ENCODE measurements at places on chromosomes 13 and 19.

GRCh38 chr13:51605698-51606097 is 21.4 kb downstream of the WDFY2 start:
- no peak for DNase-seq

- no peak for DNase-seq
Observed at GRCh38 chr19:32372726-32373517, 27.5 kb downstream of the ZNF507 start.

GRCh38 chr13:111914241-111915103 is 152.5 kb upstream of the SOX1 start:
- no peak for DNase-seq

- no peak for DNase-seq
Observed at GRCh38 chr19:15268192-15268927, 36.1 kb upstream of the EPHX3 start.

DNA sequence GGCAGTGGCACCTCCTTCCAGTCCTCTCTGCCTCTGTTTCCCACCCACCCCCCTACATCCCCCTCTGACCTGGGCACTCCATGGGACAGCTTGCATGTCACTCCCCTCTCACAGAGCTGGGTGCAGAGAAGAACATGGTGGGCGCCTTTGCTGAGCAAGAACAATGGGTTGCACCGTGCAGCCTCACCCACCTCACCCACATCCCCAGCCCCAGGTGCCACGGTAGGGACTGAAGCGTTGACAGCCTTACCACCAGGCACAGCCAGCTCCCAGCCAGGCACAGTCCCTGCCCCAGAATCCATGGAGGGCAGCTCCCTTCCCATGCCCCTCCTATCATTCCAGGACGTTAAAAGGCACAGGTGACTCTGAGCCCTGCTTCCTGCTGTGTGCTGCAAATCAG is 93.1 kb upstream of the VSTM2B start:
- no peak for DNase-seq

DNA sequence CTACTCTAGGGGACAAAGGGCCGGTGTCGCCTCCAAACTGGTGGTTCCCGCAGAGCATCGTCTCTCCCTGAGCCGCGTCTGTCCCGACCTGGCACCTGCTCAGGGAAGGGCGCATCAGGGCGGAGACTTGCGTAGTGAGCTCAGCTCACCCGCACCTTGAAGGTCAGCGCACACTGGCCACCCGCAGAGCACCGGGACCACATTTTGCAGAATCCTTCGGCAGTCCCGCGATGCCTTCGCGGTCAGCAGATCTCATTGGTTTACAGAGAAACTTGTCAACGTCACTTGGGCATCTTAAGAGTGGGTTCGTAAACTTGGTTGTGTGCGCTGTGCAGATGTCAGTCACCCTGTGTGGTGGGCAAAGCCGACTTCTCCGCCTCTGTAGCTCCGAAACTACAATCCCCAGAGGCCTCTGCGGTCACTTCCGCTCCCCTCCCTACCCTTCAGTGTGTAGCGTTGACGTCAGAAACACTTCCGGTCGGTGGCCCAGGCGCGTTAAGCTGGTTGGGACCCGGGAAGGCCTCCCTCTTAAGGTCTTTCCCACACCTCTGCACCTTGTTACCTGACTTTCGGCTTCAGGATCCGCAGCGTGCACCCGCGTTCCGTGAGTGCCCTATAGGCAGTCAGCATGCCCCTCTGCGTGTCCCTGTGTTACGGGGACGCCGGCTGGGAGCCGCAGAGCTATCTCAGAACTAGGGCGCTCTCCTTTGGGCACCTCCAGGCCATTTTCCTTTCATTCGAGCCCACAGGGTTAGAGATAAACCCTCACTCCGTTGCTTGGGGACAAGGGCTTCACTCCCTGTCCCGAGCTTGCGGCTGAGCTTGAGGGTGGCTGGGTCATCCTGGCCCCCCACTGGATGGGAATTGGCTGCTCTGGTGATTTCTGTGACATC is 36.5 kb upstream of the ZNF527 start:
- peak; percentile 79 for DNase-seq

DNA sequence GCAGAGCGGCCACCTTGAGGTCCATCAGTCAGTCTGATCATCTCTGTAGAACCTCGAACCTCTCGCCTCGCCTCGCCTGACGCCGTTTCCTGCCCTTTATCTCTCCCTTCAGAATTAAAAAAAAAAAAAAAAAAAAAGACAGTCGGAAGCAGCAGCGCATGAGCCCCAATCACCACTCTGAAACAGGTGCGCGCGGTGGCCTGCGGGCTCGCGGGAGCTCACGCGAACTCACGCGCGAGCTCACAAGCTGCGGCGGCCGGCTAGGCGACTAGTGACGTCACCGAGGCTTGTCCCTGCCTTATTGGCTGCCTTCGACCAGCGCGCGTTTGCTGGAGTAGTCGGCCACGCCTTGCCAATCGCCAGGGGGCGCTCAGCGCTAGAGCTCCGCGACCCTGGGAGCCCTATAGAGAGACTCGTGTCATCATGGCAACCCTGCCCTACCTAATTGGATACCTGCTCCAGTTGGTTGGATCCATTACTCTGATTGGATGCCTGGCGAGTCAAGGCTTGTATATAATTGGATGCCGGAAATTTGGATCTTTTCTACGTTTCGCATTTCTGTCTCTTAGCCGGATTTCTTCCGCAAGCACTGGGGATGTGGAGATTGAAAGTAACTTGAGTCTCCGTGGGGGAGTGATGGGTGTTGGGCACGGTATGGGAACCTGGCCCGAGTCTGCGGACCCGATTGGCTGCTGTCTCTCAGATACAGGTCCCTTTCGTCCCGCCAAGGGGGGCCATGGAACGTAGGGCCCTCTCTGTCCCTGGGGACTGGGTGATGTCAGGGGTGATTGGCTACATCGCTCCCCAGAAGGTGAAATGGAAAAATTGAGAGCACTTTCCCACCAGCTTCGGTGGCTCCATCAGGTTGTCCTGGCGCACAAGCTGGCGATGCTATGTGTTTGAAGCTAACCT is 31.6 kb downstream of the SYT3 start:
- DNase-seq, result peak; percentile 42

DNA sequence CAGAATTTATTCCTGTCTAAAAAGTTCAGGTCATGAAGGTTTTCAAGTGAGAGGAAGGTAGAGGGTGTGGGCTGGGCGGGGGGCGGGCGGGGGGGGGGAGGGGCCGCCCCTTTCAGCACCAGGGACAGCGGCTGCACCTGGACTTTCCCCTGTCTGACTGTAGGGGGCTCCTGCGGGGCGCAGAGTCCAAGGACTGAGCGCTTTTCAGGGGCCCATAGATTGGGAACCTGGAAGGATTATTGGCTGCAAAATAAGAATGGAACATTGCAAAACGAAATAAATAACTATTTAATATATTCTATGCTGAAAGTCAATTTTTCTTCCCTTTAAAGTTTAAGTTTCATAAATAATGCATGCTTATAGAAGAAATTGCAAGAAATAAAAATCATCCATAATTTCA is 8.9 kb upstream of the CYP4F3 start:
- no peak for DNase-seq

GRCh38 chr19:33841685-33842084 is 45.0 kb downstream of the KCTD15 start:
- DNase-seq, result no peak

DNA sequence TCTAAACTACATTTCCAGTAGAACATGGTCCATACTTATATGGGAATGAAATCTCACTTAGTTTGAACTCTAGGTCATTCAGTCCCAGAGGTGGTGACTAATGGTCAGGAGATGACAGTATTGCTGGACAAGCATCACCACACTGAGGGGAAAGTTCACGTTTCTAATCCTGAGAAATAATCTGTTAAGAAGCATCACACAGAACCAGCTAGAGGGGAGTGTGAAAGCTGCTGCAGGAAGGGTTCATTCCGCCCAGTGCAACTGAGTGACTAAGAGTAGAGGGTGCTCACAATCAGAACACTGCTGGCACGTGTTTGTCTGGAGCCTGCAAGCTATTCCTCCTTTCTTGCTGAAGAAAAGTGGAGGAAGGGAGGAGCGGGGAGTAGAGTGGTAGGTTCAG is 2.7 kb downstream of the COL4A1 start:
- no peak for DNase-seq

GRCh38 chr19:48656840-48657474 is 11.0 kb upstream of the CA11 start:
- no peak for DNase-seq

DNA sequence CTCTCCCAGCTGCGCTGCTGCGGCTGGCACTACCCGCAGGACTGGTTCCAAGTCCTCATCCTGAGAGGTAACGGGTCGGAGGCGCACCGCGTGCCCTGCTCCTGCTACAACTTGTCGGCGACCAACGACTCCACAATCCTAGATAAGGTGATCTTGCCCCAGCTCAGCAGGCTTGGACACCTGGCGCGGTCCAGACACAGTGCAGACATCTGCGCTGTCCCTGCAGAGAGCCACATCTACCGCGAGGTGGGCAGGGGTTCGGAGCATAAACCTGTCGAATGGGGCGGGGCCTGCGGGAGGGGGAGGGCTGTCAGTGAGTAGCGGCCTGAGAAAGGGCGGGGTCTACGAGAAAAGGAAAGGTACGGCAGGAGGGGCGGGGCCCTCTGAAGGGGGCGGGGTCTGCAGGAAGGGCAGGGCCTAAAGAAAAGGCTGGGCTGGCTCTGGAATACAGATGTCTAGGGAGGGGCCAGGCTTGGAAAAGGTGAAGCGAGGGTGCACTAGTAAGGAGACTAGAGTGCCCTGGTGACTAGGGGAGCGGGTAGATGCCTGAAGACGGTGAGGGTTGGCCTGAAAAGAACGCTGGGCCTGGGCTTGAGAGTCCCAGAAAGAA is 3.6 kb downstream of the CD37 start:
- no peak for DNase-seq

DNA sequence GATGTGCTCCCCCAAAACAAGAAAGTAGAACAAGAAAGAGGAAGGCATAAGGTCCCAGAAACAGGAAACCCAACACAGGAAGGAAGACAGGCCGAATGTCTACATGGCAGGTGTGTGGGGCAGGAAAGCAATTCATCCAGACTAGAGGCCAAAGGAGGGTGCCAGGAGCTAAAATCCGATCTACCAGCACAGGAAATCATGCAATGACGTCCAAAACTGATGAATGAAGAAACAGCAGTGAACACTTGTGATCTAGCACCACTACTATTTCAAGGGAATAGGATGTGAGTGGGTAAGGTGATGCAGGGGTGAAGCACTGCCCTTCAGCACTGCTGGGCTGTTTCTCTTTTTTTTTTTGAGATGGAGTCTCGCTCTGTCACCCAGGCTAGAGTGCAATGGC is 59.1 kb downstream of the DOCK9 start:
- no peak for DNase-seq

GRCh38 chr19:13875824-13876223 is 1.1 kb upstream of the NANOS3 start:
- DNase-seq, result no peak

- no peak for DNase-seq
Observed at GRCh38 chr13:30857018-30857417, 49.1 kb upstream of the MEDAG start.

- DNase-seq, result no peak
Observed at GRCh38 chr19:40513741-40514315, 47.0 kb downstream of the SPTBN4 start.

DNA sequence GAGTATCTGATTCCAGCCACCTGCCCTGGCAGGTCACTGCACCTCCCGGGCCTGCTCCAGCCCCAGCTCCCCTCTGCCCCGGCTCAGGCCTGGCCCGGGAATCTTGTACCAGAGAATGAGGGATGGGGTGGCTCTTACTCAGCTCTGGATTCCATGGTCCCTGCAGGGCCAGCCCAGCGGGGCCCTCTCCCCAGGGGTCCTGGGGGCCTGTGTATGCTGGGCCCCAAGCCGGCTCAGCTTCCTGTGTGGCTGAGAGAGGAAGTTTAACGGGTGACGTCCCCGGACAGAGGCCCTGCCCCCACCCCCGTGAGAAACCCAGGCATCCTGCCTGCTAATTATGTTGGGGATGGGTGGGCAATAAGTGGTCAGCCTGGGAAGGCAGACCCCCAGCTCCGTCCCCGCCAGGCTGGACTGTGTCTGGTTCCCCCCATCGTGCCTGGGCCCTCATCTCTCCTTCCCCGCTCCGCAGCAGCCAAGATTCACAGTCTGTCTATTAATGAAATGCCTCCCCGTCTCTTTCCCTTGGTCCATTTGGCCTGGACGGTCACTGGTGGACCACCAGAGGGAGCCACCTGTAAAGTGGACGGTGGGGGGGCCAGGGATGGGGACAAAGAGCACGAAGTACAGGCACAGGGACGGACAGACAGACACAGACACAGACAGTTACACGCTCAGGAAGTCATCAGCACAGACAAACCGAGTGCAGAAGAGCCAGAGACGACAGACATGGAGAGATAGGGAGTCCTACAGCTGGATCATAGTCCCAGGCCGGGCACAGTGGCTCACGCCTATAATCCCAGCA is at the start of gene DENND1C:
TSS of gene DENND1C (minus strand) at position 247 of the 802 bp plus-strand sequence. CDS start at position 155, 92 bp downstream.
- DNase-seq, result peak; percentile 54

DNA sequence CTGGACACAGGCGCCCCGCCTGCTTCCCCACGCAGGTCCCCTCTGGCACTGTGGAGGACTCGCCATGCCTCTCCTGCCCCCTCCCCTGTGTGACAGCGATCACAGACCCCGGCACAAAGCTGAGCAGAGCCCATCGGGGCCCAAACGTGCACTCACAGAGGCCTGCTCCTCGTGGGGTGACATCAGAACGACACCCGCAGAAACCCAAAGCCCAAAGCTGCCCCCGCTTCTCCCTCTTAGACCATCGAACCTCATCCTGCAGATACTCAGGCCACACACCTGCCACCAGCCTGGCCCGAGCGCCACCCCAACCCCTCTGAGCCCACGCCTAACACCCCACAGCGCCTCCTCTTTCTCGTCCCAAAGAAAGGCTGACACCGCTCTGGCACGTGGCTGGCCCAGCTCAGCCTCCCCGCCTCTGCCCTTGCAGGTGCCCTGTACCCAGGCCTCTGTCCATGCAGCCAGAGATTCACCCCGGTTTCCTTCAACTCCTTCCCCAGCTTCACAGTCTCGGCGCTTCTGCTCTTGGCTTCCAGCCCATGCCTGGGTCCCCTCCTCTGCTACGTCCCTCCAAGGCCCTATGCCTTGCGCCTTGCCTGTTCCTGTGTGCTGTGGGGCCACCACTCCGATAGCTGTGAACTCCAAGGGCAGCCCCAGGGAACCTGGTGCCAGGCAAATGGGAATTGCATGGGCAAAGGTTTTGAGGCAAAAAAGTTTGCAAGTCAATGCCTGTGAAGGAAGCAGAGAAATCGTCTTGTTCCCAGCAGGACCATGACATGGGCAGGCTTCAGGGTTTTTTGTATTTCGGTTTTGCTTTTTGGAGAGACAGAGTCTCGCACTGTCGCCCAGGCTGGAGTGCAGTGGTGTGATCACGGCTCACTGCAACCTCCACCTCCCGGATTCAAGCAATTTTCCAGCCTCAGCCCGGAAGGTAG is 831 bp upstream of the CBARP start:
- DNase-seq, result no peak

- no peak for DNase-seq
Observed at GRCh38 chr13:63409791-63410351, 1994.2 kb upstream of the PCDH20 start.

Data from activated CD8-positive, alpha-beta memory T cell treated with anti-CD3 and anti-CD28 coated beads for 1 hour (primary cell).